ENCODE measurements at places on chromosomes 16 and 17.

GRCh38 chr17:53571342-53571741, 251.4 kb upstream of the KIF2B start:
- no peak for DNase-seq

- DNase-seq, result no peak
Measured at GRCh38 chr16:25996052-25996451, 304.3 kb downstream of the HS3ST4 start.

- no peak for DNase-seq
Measured at GRCh38 chr16:15849209-15849981, 7.4 kb downstream of the MYH11 start.

DNA sequence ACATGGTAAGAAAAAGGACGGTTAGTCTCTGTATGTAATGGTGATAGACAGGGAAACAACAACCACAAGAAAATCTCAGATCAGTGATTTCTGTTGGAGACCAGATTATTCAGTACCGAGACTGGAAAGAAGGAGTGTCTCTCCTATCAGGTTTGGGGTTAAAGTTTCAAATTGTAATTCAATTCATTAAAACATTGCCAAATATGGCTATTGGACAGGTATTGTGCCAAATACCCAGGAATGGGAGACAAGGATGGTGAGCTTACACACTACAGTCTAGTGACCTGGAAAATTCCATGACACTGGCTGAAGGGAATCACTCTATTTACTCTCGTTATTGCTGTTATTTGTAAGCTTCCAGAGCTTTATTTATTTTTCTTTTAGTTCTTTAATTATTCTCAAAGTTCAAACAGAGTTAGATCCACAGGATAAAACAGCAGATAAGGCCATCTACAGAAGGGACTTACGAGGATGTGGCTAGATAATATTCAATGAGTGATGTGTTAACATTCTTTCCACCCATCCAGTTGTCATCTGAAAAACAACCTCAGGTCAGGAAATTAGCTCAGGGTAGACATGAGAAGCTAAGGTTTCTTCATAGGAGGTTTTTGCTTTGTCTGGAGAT, 25.1 kb upstream of the MMD start:
- DNase-seq, result no peak

DNA sequence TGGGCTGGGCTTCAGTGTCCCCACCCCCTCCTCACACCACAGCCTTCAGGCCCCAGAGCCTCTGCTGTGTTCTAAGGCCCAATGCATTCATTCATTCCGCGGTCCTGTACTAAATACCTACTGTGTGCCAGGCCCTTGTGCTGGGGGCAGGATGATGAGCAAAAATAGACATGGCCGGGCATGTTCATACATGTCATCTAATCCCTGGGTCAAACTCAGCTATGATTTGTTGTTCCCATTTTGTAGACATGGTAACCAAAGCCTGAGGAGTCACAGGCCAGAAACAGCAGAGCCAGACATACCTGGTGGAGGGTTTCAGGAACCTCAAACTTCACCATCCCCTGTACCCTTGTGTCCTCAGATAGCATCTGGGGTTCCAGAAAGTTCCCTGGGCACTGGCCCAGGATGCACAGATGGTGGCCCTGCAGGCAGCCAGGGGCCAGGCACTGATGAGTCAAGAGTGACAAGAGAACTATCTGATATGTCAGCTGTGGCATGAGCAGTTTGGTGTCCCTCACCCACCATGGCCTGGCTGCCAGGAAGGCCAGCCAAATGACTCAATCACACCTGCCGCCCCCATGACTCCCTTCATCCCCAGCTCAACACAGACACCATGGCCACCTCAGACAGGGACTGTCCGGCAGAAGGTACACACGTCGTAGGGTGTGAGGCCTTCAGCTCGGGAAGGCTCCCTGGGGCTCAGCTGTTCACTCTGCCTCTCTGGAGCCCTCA, 2.7 kb upstream of the RRAD start:
- DNase-seq, result no peak

- no peak for DNase-seq
Measured at GRCh38 chr16:56632156-56632847, at the start of gene MT1M. MT1M (plus strand) TSS chr16:56632659; CDS start chr16:56632732, 73 bp downstream.

GRCh38 chr17:33287096-33287725, 5.9 kb downstream of the ASIC2 start:
- no peak for DNase-seq

DNA sequence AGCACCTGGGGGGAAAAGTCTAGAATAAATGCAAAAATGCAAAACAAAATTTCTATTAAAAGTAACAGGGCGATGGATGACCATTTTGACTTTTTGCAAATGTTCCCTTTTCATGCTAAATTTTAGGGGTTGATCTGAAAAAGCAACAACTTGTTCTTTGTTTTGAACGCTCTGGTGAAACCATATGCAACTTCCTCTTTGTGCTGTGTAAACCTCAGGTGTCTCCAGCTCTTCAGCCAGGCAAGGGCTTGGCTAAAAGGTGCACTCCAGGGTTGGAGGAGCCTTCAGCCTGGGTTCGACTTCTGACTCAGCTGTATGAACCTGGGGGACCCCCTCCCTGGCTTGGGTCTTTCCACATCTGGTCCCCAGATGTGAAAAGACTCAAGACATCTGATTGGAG, 9.5 kb downstream of the IRF8 start:
- peak; percentile 48 for DNase-seq

- DNase-seq, result no peak
Measured at GRCh38 chr17:6079155-6079888, 9.1 kb downstream of the WSCD1 start.

DNA sequence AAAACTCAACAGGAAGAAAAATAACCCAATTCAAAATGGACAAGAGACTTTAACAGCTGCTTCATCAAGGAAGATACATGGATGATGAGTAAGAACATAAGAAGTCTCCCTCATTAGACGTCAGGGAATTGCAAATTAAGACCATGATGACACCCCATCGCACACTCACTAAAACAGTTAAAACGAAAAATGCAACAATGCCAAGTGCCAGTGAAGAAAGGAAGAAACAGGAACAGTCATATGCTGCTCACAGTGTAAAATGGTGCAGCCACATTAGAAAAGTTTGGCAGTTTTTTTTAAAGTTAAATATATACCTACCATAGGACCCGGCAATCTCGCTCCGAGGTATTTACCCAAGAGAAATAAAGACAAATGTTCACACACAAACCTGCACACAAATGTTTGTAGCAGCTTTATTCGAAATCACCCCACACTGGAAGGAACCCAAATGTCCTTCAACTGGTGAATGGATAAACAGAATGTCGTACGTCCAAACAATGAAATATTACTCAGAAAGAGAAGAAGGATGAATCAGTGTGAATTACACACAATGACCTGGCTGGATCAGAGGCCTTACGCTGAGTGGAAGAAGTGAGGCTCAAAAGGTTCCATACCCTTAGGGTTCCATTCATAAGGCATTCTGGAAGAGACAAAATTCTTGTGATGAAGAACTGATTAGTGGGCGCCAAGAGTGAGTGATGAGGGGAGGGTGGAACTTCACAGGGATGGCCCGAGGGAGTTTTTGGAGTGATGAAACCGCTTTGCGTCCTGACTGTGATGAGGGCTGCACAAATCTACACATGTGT, 110.3 kb downstream of the C16orf95 start:
- DNase-seq, result no peak

DNA sequence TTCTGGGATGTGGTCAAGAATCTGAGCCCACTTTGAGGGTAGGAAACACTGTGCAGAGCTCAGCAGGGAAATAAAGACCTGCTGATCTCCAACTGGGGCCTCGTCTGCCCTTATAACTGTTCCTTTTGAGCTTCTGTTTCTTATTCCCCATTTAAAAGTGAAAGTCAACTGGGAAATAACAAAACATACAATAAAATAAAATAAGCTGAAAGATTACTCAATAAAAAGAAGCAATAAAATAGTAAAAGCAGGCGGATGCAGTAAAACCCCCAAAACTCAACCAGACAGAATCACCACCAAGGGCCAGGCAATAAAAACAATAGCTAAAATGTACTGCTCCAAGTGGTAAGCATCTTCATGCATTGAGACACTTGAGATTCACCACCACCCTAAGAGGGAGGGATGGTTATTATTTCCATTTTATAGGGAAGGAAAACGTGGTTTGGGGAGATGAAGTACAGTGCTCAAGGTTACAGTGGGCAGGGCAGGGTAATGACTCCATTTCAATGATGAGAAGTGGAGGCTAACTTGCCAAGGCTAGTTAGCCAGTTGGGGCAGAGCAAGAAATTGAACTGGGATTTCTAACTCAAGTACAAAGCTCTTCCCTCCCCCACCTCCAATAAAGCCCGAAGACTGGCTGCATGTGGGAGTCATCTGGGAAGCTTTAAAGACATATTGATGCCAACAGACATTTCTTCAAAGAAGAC, 6.4 kb upstream of the SPACA3 start:
- DNase-seq, result no peak

DNA sequence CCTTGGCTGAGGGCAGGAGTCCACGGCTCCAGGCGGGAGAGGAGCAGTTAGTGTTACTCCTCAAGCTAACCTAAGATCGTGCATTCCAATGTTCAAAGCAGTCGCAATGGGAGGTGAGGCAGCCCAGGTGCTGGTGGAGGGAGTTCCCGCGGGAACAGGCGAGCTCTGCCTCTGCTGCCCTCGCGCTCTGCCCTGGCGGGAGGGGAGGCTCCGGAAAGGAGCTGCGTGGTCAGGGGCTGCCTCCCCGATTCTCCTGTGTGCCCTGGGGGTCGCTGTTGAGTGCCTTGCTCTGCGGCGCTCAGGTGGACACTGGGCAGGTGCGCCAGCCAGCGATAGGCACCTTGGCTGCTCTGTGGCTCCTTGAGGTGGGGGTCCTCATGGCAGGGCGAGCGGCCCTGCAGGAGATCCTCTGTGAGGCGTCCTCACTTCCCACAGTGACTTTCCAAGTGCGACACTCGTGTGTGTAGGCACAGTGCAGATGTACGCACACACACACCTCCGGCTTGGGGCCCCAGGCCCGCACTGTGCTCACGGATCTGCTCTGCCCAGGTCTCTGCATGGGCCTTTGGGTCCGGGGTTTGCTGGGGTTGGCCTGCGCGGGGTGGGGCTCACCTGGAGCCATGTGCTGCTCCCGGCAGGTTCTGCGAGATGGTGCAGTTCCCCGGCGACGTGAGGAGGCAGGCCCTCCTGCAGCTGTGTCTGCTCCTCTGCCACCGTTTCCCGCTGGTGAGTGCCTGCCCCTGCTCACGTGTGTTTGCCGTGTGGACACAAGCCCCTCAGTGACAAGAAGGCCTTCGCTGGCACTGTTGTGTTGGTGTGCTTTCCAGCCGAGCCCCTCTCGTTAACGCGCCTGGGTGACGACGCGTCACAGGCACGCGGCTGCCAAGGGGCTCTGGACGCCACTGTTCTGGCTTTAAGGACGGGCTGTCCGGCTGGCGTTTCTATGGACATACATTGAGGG, 97.9 kb upstream of the ZNF750 start:
- DNase-seq, result no peak

- DNase-seq, result no peak
Measured at GRCh38 chr16:22674832-22675191, 139.2 kb upstream of the HS3ST2 start.

- DNase-seq, result no peak
Measured at GRCh38 chr17:10337976-10338375, 34.8 kb downstream of the MYH13 start.

DNA sequence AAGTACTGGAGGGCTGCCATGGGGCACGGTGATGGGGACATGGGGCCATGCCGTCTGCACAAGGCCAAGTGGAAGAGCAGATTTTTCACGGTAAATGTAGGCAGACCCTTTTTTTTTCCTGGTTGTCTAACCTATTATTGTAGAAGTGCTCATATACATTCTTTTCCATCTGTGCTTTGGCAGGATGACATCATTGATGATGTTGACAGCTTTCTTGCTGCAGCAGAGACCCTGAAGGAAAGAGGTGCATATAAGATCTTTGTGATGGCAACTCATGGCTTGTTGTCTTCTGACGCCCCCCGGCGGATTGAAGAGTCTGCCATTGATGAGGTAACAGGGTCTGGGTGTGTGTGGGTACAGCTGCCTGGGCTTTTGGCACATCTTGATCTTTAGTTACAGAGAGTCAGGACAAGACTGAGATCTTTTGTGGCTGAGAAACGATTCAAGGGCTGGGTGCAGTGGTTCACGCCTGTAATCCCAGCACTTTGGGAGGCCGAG, 23.3 kb upstream of the SLC5A10 start:
- DNase-seq, result no peak

DNA sequence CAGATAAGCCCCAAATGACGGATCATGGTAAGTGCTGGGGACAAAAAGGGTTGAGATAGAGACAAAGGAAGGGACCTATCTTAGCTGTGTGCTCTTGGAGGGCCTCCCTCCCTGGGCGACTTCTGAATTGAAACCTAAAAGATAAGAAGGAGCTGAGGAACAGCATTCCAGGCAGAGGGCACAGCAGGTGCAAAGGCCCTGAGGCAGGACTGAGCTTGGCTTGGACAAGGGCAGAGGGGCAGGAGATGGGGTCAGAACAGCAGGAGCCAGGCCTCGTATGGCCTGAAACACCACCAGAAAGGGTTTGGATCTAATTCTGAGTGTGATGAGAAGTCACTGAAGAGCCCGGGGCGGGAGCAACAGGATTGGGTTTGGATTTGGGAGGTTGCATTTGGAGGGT, 75.4 kb downstream of the RTN4RL1 start:
- DNase-seq, result no peak

DNA sequence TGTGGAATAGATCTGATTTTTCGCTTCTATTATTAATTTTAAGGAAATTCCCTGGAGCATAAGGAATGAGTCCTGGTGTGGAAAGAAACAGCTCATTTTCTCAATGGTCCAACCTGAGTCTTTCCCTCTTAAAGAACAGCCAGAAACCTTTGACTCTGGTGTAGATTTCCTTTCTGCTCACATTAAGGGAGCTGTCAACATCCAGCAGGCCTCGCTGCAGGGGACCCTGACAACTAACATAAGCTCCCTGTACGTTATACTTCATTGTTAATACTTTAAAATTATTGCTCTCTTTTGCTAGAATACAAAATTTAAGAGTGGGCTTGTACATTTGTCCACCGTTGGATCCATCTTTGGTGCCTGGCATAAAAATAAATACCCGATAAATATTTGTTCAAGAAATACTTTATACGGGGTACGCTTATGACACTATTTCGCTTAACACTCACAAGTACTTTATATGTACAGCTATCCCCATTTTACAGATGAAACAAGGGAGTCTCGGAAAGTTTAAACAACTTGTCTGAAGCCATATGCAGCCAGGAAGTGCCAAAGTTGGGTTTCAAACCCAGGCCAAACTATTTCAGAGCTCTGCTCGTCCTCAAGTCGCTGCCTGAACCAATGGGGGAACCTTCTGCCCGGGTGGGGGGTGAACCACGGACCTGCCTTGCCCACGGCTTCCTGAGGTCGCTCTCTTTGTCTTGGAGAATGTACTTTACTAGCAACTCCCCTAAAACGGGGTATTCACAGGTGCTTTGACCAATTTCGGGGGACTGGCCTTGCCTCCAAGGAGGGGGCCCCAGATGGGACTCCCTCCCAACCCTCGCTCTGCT, 611 bp downstream of the SMARCE1 start:
- DNase-seq, result no peak

DNA sequence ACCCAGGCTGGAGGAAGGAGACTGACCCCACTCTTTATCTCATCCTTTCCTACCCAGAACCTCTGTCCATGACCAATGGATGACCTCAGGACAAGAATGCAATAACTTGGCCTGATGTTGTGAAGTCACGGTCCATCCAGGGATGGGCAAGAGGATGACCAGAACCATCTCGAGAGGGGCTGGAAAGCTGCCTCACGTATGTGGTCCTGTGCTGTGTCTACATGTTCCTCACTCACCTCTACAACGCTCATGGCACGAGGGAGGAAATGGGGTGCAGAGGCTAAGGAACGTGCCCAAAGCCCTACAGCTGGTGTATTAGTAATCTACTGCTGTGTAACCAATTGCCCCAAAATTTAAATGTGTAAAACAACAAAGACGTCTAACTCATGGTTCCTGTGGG, 7.3 kb upstream of the KCTD5 start:
- DNase-seq, result no peak

- peak; percentile 73 for DNase-seq
Measured at GRCh38 chr16:27109666-27110523, 43.2 kb downstream of the C16orf82 start.
